ENCODE measurements at places on chromosomes 6 and 20.

GRCh38 chr6:107661291-107661690 lies 162.8 kb downstream of the SCML4 start:
- no peak for DNase-seq

GRCh38 chr6:52393780-52394179 lies 26.4 kb upstream of the EFHC1 start:
- no peak for DNase-seq

DNA sequence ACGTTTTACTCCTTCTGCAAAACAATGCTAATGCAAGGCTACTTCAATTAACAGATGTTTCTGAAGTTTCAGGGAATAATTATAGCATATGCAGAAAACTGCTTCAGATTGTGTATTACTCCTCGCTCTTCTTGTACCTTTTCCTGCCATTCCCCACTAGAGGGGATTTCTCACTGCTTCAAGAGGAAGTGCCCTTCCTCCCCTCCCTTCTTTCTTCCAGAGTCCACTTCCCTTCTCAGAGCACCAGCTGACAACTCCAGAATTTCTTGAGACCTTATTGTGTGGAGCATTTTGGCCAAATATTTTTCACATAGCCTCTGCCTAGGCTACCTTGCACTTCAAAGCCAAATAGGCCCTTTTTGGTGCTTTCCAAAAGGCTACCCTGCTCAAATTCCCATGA lies 12.7 kb upstream of the MCUR1 start:
- DNase-seq = no peak

DNA sequence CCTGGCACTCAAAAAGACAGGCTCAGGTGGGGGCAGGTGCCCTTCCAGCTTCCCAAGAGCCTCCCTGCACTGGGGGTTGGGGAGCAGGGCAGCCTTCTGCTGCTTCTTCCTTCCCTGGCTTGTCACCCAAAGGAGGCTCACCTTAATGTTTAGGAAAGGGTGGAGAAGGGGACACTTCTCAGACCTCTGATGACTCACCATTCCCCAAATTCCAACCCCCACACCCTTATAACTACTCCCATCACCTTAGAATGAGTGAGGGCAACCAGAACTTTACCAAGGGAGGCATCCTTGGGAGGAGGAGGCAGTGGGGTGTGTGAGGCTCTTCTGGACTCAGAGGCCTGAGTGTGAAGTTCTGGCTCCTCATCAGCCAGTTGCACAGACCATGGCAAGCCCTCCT lies 15.2 kb upstream of the FOXP4 start:
- no peak for DNase-seq

DNA sequence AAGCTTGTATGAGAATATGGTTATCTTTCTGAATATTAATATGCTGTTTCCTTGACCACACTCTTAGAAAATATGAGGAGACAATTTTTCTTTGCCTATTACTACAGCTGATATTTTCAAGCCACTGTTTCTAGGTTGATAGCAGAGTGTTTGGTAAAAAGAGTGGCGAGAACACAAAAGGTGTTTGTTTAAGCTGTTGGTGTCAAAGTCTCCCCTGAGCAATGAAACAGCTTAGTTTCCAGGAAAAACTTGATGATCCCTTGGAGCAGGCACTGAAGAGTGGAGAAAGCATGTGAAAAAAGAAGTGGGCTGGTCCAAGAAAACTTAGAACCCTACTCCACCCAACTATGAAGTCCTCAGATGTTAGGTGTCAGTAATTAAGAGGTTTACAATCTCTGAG lies 182.7 kb downstream of the TFAP2B start:
- DNase-seq = no peak

DNA sequence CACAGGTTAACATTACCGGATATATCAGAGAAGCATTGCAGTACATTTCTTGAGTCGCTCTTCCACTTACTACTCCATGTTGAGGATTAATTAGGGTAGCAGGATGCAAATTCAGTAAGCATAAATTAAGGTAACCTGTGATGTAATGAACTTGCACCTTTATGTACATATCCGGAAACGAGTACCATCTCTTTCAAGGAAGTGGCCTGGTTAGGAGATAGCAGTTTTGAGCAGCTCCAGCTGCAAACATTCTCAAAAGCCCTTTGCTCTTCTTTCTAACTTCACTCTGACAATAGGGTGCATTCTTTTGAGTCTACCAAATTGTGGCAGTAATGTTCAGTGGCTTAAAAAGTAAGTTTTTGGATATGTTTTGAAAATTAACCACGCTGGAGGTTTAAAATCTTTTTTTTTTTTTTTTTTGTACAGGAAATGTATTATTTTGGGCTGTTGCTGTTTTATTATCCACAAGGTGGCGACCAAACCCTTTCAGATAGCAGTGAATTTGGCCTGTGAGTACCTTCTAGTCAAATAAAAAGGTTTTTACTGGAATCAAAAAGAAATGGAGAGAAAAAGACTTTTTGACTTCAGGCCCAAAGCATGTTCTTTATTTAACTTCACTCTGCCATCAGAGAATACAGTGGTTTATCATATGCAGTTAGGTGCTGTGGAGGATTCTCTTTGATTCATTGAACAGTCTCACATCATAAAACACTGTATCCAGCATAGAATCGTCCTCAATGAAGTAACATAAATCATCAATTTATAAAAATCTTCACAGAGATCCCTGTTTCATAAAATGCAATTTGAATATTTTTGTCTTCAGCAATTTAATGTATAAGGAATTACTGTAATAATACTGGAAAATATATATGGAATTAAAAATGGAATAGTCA lies 8.9 kb downstream of the FAM217B start:
- DNase-seq = no peak

GRCh38 chr20:549722-550496 lies 6.3 kb upstream of the CSNK2A1 start:
- DNase-seq = no peak

DNA sequence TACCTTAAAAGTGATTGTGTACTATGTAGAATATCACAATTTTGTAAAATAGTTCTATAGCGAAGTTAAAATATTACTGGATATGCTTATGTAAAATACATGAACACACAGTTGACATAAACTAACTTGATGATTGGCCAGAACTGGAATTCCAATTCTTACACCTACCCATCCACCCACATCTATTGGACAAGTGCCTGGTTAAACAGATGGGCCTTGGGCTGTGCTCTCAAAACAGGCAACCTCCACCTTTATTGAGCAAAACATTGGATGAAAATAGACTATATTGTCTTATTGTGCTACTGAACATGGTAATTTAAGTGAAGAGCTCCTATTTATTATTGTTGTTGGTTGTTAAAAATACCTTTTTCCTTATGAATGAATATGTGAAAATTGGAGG lies 154.0 kb upstream of the FLRT3 start:
- no peak for DNase-seq

DNA sequence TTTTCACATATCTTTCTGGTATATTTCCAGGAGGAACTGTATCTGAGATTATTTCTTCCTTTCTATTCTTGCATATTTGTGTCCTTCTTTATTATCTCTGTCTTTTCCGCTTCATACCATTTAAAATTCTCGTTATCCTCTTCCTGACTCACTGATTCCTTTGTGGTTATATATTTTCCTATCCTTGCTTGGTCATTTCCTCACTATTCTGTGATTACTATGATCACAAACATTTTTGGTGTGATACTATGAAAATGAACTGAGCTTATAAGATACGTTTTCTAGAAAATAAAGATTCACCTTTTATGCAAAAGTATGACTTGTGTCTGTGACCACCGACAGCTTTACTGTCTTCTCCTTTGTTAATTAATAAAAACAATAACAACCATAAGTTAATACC lies 26.5 kb upstream of the MYCT1 start:
- no peak for DNase-seq

- no peak for DNase-seq
Observed at GRCh38 chr20:61422636-61423425, 170.8 kb downstream of the CDH4 start.

GRCh38 chr6:90469906-90470305 lies 117.0 kb downstream of the MAP3K7 start:
- DNase-seq = no peak

DNA sequence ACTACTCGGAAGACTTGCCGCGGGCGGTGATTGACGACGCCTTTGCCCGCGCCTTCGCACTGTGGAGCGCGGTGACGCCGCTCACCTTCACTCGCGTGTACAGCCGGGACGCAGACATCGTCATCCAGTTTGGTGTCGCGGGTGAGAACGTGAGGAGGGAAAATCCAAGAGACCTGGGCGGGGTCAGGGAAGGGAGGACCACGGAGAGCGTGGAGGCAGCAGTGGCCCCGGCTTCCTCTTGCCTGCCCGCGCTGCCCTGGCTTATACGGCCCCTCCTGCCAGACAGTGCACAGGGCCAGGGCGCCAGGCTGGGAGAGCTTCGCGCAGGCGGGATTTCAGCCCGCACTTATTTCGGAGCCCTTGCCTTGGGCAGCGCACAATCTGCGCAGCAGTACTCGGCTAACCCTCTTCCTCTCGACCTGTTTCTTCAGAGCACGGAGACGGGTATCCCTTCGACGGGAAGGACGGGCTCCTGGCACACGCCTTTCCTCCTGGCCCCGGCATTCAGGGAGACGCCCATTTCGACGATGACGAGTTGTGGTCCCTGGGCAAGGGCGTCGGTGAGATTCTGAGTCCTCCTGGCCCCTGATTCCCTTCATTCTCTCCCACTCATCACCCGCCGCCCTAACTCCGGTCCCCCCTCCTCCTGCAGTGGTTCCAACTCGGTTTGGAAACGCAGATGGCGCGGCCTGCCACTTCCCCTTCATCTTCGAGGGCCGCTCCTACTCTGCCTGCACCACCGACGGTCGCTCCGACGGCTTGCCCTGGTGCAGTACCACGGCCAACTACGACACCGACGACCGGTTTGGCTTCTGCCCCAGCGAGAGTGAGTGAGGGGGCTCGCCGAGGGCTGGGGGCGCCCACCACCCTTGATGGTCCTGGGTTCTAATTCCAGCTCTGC lies 2.0 kb downstream of the MMP9 start:
- DNase-seq = peak; percentile 48

DNA sequence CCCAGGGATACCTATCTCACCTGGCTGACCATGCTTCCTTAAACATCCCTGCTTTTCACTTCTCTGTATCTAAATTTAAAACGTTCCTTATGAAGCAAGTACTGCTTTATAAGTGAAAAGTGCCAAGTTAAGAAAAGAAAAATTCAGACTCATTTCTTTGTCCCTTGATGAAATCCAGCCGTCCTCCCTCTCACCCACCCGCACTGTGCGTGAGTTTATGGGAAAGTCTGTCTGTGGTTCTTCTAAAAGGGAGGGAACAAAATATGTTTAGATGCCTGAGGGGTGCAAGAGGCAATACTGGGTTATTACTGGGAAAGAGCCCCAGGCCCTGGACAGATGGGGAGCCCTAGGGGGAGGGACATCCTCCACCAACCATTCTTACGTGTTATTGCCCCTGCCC lies 31.2 kb downstream of the SPDEF start:
- no peak for DNase-seq

GRCh38 chr20:37528446-37529213 lies 954 bp upstream of the BLCAP start:
- DNase-seq = no peak

GRCh38 chr6:103326760-103327757 lies 1532.7 kb downstream of the HACE1 start:
- DNase-seq = no peak

GRCh38 chr6:25014791-25015560 lies 79.2 kb upstream of the RIPOR2 start:
- DNase-seq = no peak

- DNase-seq = no peak
Observed at GRCh38 chr6:135148889-135149288, 32.2 kb upstream of the MYB start.

DNA sequence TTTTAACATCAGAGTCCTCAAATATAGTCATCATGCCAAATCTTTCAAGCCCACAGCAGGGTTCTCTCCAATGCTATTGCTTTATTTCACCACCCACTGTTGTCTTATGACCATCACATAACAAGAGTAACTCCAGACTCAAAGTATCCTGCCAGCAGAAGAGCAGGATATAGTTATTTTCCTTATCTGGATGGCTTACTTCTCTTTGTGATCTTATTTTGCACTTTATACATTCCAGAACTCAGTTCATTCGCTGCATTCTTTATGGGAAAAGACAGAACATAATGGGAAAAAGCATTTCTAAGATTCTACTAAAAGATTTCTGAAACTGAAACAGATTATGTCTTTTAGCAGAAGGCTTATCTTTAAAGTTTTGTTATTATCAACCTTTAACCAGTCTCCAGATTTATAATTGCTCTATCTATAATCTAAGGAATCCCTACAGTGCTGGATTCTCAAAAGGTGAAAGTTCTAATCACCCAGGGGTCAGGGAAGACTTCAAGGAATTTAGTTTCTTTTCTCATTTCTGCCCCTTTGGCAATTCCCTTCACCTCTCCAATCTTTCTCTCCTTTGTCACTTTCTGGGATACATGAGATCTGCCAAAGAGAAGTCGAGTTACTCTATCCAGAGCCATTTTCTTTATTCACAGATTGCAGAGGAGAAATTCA lies 190.4 kb downstream of the TPBG start:
- DNase-seq = no peak

DNA sequence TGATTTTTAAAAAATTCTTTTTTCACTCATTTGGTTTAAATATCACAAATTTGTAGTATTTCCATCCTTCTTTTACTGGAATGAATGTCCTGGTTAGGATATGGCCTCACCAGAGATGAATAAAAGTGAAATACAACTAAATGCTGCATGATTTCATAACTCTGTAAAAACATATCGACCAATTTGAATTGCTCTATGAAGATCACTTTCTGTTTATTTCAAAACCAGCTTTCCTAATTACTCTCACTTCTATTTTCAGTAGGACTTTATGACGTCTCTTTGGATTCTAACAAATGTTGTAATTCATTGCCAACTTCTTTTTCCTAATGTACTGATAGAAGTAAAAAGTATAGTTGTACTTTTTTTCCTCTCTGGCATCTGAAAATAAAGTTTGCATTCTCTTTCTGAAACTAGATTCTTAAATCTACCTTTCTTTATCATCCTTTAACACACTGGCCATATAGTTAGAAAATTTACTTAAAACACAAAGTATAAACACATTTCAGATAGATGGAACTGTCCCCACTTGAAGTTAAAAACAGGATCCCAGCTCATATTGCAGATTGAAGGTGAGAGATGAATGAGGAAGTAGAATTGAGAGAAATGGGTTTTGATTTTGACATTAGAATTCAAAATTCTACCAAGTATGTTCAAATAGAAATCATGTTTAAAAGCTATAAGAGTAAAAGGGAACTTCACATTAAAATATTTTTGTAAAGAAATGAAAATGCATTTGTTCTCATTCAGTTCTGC lies 40.3 kb upstream of the IL20RA start:
- no peak for DNase-seq

- DNase-seq = no peak
Observed at GRCh38 chr20:49431329-49431728, 51.1 kb downstream of the KCNB1 start.

- peak; percentile 4 for DNase-seq
Observed at GRCh38 chr6:97215157-97215769, 67.8 kb downstream of the MMS22L start.
